ENCODE measurements at places on chromosomes 7 and 10. TPM values are rescaled to one million over a fixed set of nuclear protein-coding genes. Genes with fewer than 3 reads are reported as not detected.

The VWDE gene
- not detected for total RNA-seq

The MSMB gene
- not detected for total RNA-seq

The ABCB4 gene
- 0.49 TPM for total RNA-seq

The SLC26A4 gene
- 1.4 TPM for total RNA-seq

The SPACDR gene
- total RNA-seq, result not detected

The KAT6B gene
- total RNA-seq, result 49.9 TPM

The PODXL gene
- 18.6 TPM for total RNA-seq

The LUC7L2 gene
- 67.1 TPM for total RNA-seq

The NUDT13 gene
- total RNA-seq, result 3.7 TPM

The ASZ1 gene
- not detected for total RNA-seq

The SHH gene
- total RNA-seq, result not detected

The OR9A2 gene
- not detected for total RNA-seq

The NEUROG3 gene
- total RNA-seq, result not detected

The MRLN gene
- not detected for total RNA-seq

The UNC5B gene
- 1.5 TPM for total RNA-seq

The DGKB gene
- total RNA-seq, result 13.7 TPM

The IFIT1B gene
- not detected for total RNA-seq

The SLC16A9 gene
- total RNA-seq, result 0.36 TPM

The SUN3 gene
- total RNA-seq, result not detected

The CPVL gene
- total RNA-seq, result 20.0 TPM

The PPA1 gene
- total RNA-seq, result 64.5 TPM

All from sigmoid colon (tissue), 7 donors.